ENCODE measurements at places on chromosomes 6 and 20.
A peak's percentile ranks its signal among the peaks of the same experiment; 100 is the strongest.

DNA sequence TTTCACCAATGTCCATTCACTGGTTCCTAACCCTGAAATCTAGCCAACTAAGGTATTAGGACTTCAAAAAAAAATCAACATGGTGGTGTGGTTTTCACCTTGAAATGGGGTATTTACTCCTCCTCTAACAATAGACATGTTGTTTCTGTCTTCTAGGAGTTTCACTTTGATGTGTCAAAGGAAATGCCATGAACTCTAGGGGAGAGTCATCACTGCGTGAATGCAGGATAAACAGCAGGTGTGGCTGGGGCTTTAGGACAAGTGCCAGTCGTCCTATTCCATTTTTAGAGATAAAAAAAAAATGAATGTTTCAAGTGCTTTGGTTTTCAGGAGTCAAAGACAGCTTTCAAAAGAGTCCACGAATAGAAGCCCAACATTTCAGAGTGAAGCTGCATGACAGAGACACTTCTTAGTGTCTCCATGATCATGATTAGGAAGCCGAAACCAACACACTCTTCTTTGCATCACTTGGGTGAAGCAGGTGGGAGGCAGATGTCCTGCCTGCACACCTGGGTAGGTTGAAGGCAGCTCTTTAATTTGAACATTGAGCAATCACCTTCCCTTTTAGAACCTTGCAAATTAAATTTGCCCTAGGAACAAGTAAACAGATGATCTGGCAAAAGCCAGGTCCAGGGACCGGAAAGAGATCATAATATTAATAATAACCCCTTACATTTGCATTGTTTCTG lies 328.5 kb upstream of the PRDM1 start:
- no peak for DNase-seq

DNA sequence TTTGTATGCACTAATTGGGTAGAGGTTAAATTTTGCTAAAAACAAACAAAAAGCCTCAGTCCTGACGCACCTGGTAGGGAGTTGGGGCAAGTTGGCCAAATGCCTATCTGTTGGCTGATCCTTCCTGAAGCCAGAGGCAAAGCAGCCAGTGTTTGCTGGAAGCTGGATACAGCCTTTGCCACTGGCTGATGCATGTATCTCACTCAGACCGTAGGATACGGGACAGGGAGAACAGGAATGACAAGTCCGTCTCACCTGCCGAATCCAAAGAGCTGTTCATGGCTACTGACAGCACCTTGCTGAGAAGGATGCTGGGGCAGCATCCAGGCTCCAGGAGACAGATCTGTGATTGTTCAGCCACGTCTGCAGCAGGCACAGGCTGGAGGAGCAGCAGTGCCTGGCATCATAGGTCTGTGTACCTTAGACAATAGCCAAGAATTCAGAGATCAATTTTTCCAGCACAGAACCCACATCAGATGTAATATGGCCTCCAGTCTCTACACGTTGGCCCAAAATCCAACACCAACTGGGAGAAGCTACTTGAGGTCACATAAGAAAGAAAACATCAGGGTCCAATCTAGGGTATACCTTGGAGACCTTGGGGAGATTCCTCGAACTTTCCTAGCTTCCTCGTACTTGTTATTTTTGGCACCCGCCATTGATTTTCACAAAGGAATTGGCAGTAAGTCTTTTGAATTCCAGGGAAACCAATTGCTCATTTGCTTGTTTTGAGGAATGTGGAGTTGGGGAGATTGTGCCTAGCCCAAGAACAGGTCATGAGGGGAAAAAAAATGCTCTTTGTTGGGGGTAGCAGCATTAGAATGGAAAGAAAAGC lies 108.5 kb upstream of the ARMC2 start:
- no peak for DNase-seq

GRCh38 chr6:27867051-27867944 lies 44.9 kb downstream of the OR2B2 start:
- peak; percentile 52 for DNase-seq

DNA sequence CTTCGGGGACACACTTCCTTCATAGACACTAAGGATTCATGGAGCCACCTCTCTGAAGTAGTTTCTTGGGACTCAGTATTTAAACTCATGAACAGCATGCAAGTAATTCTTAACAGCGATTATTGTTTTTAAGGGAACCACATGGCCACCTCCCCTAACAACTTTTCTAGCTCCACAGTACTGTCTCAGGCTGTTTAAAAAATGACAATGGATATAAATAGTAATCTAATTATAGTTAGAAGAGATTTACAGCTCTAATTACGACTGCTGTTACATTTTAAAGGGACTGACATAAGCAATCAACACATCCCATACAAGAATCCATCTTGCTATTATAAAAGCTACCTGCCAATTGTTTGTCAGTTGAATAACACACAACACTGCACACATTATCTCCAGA lies 72.1 kb upstream of the HDGFL1 start:
- DNase-seq: no peak

All from T-helper 2 cell (primary cell).